ENCODE measurements at places on chromosomes 2 and 18.

DNA sequence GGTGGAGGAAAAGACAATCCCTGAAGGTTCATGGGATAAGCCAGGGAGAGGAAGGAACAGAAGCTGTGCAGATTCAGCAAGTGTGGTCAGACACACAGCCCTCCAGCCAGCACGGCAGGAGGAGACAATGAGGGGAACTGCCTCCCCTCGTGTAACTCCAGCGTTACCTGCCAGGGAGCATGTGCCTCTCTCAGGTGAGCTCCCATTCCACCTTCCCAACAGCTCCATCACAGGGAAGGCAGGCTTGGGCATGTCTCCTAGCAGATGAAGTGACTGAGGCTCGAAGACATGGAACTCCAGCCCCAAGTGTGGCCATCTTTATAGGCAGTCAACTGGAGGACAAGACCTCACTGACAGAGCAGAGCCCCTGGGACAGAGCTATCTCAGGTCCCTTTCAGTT lies 47.4 kb downstream of the ZBTB7C start:
- DNase-seq = no peak

GRCh38 chr2:101710036-101710435 lies 12.5 kb downstream of the MAP4K4 start:
- DNase-seq = no peak

DNA sequence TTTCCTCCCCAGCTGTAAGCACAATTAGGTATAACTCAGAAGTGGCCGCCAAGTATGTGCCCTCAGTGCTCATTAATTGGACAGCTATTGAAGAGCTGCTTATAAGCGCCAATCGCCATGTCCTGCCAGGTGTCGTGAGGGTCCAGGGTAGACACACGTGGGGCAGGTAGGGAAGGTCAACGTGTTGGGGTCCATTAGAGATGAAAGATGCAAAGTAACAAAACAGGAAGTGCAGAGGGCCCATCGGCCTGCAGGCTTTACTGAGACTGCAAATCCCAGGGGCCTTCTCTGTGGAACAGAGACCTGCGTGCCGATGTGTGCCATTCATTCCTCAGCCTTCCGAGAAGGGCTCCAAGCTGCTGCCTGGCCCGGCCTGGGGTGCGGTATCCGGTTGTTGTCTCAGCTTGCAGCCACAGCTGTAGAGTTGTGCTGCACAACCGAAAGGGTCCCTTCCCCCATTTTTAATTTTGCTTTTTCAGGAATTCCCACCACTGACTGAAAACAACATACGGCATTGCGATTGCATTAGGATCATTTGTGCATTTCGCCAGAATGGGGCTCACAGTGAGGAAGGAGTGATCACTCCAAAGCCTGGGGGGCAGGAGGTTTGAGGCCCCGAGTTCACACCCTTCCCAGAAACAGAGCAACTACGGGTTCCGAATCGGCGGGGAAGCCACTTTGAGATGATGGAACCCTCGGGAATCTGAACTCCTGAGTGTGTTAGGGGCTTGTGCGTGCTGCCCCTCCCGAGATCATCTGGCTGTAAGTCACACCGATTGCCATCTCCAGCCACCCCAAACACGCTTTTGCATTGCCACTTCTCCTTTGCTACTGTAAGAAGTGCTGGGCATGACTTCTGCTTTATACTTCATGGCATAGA lies 94.3 kb downstream of the TSHZ1 start:
- no peak for DNase-seq

DNA sequence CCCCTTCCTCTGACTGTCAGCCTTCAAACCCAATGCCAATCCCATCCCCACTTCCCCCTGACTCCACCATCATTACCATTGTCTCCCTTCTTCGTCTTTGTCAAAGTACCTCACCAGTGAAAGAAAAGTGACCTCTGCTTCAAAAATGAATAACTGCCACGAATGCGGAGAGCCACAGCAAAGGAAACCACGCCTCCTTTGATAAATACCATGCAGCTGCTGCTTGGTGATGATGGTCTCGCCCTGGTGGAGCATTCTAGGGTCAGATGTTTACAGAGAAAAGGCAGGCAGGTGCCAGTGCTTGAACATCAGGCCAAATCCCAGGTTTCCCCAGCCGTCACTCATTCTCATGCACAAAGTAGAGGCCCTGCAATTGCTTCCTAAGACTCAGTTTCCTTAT lies 162.2 kb downstream of the BCL11A start:
- DNase-seq = no peak

- DNase-seq = no peak
Observed at GRCh38 chr18:70263336-70263735, 25.5 kb upstream of the SOCS6 start.

DNA sequence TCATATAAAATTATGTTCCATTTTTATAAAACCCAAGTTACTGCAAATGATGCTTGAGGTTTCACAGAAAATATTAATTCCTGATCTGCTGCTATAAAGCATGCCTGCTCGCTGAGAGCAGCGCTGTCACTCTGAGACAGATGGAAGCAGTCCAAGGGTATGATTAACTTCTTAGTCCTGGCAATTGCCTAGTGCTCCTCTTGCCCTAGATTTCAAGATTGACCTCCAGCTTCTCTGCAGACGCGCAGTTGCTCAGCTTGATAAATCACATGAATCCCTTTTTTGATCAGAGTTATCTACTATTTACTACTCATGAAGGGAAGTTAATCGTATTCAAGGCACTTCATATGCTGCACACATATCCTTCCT lies 154.6 kb upstream of the REV1 start:
- no peak for DNase-seq

DNA sequence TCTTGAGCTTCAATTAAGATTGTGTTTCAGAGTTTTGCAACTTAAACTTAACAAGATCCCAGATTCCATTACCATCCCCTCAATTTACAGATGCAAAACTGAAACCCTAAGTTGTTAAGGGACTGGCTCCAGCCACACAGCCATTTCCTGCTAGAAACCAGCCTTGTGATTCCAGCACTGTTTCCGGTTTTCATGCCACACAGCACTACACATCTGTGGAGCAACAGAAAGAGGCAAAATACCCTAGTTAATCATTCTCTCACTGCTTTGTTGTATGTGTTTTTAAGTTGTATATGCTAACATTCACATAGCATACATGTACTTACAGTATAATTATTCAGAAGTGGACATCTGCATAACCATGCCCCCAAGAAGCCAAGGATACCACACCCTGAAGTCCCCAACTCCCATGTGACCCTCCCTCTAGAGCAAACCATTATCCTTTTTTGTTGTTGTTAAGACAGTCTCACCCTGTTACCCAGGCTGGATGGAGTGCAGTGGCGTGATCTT lies 87.4 kb downstream of the MYO5B start:
- no peak for DNase-seq

DNA sequence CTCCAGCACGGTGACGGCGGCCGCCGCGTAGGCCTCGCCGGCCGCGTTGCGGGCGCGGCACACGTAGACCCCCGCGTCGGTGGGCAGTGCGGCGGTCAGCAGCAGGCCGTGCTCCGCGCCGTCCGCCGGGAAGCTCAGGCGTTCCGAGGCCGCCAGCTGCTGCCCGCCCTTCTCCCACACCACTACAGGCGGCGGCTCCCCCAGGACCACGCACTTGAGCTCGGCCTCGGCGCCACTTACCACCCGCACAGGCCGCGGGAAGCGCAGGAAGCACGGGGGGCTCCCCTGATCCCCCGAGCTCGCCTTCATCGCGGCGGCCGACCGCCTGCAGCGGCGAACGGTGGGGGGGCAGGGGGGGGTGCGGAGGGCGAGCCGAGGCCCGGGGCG lies 422 bp downstream of the OBSL1 start:
- no peak for DNase-seq
